Lower leg skin (tissue), 4 donors: ENCODE measurements at places on chromosomes 4 and X. TPM values are rescaled to one million over a fixed set of nuclear protein-coding genes. Genes with fewer than 3 reads are reported as not detected.

DNA sequence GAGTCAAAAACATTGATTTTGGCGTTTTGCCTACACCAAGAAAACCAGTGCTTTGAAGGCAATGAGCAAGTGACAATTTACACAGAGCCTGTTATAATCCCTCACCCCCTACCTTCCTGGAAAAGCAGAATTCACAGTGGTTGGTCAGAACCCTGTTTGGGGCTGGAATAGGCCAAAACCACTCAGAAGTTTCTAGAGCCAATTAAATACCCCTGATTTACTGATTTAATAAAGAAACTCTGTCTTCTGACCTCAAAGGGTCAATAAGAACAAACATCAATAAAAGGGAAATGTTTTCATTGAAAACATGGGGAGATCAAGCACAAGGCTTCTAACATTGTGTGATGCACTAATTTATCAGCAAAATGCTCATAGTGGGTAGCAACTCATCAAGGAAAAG lies 116.3 kb downstream of the UNC5C start:
- no peak for DNase-seq

Gene CDX4
- total RNA-seq = 1.1 TPM

Gene USP26
- not detected for total RNA-seq

Gene SLC4A4
- 0.25 TPM for total RNA-seq

GRCh38 chr4:24260923-24261564 lies 323.3 kb downstream of the DHX15 start:
- DNase-seq = no peak

DNA sequence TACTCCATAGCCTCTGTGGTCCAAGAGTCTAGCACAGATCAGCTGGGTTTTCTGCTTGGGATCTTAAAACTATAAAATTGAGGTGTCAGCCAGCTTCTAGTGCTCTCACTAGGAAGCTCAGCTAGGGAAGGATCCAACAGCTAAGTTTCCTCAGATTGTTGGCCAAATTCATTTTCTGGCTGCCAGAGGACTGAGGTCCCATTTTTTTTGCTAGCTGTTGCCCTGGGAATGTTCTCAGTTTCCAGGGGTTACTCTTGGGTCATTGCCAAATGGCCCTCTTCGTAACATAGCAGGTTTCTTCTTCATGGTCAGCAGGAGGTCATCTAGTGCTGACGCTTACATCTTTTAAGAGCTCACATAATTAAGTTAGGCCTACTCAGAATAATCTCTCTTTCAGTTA lies 2178.2 kb downstream of the ARAP2 start:
- DNase-seq = no peak

DNA sequence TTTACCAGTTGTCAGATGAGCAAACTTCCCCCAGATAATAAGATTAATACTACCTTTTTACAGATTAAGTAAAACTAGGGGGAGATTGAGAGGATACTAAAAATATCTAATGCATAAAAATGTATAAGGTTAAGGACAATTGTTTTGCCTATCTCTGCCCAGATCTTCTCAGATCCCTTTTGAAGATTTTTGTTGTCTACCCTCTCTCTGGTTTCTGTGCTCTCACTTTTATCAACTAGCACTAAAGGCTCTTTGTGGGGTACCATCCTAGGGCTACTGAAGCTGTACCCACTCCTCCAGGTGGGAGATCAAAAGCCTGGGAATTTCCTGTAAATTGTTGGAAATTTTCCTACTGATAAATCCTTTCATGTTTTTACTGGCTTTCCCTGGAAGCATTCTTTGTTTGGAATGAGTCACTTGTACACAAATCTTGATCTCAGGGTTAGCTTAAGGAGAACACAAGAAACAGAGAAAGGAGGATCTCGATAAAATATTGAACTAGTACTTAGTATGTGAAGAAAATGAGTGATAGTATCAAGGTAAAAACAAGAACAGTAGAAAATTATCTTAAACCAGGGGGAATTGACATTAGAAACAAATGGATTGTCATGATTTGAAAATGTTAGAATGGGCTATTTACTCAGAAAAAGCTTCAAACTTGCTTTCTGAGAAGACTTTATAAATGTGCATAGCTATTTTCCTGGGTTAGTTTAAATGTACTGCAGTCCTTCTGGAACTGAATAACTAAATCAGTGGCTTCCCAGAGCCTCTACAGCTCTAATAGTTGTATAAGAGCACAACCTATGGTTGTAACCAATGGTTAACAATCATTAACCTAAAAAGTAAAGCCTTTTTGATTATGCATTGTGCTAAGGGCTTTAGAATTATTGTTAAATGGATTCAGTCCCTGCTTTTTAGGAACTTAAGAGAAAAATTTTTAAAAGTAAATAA lies 679.9 kb upstream of the MAGEB2 start:
- DNase-seq = no peak

DNA sequence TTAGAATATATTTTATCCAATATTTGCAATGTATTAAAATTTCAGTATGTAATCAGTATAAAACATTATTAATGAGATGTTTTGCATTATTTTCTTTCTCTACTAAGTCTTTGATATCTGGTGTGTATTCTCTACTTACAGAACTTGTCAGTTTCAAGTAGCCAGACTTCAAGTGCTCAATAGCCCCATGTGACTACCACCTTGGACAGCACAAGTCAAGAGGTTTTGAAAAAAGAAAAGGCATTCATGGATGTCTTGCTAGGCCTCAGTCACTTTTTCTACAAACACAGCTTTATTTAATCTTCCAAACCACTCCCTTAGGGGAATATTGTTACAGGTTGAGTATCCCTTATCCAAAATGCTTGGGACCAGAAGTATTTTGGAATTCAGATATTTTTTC lies 189.4 kb downstream of the QDPR start:
- DNase-seq = no peak

GRCh38 chrX:57366430-57366829 lies 79.9 kb downstream of the FAAH2 start:
- DNase-seq = no peak

Gene NHSL2
- 2.4 TPM for total RNA-seq

DNA sequence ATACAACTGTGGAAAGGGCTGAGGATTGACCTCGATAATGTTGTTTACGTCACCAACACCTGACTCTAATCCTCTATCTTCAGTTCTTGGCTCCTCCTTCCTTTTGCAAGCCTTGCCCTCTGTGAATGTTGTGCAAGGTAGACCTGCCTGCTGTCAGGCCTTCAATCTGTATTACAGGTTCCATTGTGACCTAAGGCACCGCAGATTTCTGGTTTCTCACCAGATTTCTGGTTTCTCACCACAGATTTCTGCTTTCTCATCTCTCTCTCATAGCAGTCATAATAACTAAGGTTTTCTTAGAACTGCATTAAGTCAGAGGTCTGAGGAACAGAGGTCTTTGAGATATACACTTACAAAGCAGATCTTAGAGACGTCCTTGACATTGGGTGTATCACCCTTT lies 51.5 kb upstream of the ETNPPL start:
- no peak for DNase-seq

Gene SYNPO2
- total RNA-seq = 16.5 TPM

- DNase-seq = no peak
Measured at GRCh38 chr4:53622739-53623151, 31.5 kb upstream of the LNX1 start.

Gene TMEM184C
- 21.1 TPM for total RNA-seq

Gene FAAH2
- 63.0 TPM for total RNA-seq

- no peak for DNase-seq
Measured at GRCh38 chr4:120009731-120010130, 56.9 kb downstream of the MAD2L1 start.

DNA sequence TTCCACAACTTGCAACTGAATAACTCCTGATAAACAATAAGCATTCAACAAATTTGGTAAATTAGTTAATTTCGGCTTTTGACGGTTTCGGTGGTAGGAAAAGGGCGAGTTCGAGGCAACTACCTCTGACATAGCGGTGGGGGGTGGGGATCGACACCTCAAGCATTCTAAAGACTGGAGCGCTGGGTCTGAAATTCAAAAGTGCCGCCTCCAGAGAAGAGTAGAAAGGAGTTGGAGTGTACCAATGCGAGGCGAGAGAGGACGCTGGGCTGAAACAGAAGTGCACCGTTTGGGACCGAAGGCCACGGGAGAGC lies 725 bp downstream of the SMC1A start:
- no peak for DNase-seq

DNA sequence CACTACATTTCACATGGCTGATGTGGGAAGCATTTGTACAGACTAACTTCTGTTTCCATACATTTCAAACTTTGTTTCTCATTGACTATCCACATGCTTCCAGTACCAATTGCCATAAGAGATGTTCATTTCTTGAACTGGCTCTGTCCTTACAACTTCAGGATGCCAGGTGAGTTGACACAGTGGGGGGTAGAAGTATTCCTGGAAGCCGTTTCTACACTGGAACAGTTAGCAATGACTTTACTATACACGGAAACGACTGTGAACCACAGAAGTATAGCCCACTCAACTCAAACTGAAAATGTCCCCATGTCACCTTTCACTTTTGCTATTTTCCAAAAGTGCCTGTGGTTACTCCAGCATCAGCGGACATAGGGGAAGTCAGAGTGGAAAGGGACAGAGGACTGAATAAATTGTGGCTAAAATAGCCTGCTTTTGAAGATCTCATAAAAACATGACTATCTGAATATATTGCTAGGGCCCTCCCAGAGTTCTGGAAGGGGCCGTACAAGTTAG lies 38.0 kb upstream of the DSPP start:
- no peak for DNase-seq

GRCh38 chr4:2800691-2801596 lies 8.1 kb downstream of the SH3BP2 start:
- no peak for DNase-seq

GRCh38 chr4:176189891-176190795 lies 5.2 kb downstream of the SPATA4 start:
- DNase-seq = no peak

DNA sequence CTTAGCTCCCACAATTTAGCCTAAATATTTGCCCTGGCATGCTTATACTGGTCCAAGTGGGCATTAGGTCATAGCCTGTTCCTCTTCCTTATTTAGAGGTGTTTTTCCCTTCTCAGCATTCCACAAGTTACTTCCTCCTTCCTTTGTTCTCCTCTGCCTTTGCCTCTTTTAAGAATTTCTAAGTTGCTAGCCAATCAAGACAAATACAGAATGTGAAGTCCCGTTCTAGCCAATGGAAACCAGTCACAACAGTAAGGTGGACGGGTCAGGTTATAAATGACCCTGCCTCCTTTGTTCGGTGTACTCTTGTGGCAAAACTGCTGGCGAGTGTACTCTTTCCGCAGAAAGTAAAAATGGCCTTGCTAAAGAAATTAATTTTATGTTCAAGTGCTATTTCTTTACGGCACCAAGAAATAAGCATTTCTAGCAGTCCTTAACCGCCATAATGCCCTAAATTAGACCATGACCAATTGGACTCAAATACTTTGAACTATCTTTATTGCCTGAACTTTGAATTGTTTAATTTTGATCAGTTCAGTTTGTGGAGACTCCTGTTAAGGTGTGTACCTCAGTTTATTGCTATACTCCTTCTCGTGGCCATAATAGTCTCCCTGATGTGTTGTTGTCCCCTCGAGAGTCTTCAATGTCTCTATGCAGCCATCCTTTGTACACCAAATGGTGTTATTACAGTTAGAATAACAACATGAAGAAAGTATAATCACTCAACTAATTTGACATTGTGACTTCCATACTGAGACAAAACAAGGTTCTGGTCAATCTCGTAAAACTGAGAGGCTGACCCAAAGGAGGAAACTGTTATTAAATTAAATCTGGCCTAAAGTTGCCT lies 1.6 kb upstream of the HADH start:
- DNase-seq = no peak

DNA sequence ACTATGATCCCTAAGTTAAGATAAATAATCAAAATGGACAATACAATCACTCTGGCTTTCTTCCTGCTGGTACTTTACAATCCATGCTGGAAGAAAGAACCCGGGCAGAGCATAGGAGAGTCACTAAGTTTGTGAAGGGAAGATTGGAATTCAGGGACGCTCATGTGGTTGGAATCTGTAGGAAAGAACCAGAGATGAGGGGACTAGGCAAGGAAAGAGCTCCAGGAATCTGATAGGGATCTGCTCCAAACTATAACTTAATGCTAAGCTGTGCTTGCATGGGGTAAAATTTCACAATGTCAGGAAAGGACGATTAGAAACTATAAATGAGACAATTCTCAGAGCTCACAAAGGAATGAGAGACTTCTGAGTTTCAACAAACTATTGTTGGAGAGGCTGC lies 167.5 kb downstream of the ADGRA3 start:
- DNase-seq = no peak

Gene TAPT1
- total RNA-seq = 10.5 TPM

GRCh38 chr4:38499101-38499500 lies 164.9 kb upstream of the KLF3 start:
- no peak for DNase-seq

Gene CYSLTR1
- 1.5 TPM for total RNA-seq

GRCh38 chr4:25856756-25857155 lies 6.0 kb downstream of the SEL1L3 start:
- DNase-seq = no peak

DNA sequence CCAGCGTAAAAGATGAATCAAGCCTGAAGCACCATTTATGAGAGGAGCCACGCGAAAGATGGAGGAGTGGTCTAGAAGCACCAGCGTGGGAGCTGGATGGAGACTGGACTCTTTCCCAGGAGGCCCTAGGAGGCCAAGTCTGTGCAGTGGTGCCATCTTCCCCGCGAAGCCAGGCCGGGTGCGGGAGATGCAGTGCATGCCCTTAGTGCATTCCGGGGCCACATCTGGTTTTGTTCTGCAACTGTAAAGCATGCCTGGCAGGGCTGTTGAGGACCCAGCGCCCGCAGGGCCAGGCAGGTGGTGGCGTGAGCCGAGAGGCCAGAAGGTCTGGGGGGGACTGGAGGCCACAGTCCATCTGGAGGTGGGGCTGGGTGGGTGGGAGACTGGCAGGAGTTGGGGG lies 78.6 kb upstream of the ADRA2C start:
- no peak for DNase-seq

DNA sequence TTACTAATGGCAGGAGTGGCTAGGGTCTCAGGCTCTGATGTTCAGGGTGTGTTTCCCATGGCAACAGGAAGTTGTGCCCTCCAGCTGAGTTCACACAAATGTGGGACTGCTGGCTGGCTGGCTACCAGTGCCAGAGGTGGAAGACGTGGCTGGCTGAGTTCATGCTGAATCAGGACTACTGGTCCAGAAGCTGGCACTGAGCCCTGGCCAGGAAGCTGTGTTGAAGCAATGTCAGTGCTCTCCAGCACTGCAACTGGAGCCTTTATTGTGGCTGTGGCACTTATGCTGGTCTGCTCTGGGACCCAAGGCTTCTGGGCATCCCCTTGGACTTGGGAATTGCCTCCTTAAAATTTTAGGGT lies 42.0 kb upstream of the ZXDA start:
- DNase-seq = no peak

DNA sequence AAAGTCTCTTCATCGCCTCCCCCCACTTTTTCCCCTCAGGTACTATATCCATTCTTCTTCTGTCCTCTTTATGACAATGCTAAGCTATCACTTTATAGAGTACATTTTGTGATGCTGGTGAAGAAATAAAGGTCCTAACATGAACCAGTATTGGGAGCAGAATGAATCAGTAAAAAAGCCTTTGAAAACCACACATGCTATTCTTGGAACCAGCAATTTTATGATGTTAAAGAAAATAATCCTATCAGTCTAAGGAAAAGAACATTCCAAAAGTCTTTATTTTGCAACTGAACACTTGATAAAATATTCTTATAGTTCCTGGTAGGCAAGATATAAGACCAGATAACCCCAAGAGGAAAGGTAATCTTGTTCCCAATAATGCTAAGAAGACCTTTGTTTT lies 107.8 kb upstream of the MCF2 start:
- DNase-seq = no peak
